H9 (cell line): ENCODE measurements at places on chromosomes 1 and 21. TPM values are rescaled to one million over a fixed set of nuclear protein-coding genes. Genes with fewer than 3 reads are reported as not detected.

Gene CDC42SE1
- total RNA-seq: 83.9 and 87.3 TPM in 2 replicates

Gene DISC1
- 2.1 and 2.5 TPM in 2 replicates for total RNA-seq

Gene BMP8B
- total RNA-seq: 0.33 and 0.42 TPM in 2 replicates

Gene MNDA
- not detected in 2 replicates for total RNA-seq

- H3K4me3 ChIP-seq: no peak overlapping the region
- no peaks in the 10 kb centered on the region for H3K36me3 ChIP-seq
- no peak for DNase-seq
- H3K4me1 ChIP-seq: no peaks in the 10 kb centered on the region
- H3K27ac ChIP-seq: no peak overlapping the region
- H3K27me3 ChIP-seq: no peaks in the 10 kb centered on the region
Measured at GRCh38 chr1:71157151-71157550, 76.3 kb upstream of the ZRANB2 start.

- H3K4me3 ChIP-seq: no peak overlapping the region
- H3K27me3 ChIP-seq: no peaks in the 10 kb centered on the region
- no peak for DNase-seq
- no peak overlapping the region for H3K27ac ChIP-seq
- no peaks in the 10 kb centered on the region for H3K36me3 ChIP-seq
Measured at GRCh38 chr1:190353538-190354101, 124.0 kb downstream of the BRINP3 start.

DNA sequence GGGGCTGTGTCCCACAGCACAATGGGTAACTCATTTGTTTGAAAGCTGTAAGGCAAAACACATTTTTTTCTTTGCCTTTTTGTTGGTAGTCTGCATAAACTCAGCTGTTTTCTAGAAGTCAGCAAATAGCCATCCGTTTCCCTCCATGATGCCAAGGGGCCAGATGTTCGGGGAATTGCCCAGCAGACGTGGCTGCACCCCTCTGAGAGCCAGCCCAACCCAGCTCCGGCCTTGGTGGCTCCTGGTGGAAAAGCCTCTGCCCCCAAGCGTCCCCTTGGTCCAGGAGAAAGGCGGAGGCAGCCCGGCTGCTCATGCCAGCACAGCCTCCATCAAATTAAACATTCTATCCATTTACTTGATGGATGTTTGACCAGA is 58.4 kb upstream of the ADARB1 start:
- no peak for DNase-seq
- no peak overlapping the region for H3K4me3 ChIP-seq
- no peaks in the 10 kb centered on the region; the same call in 1 of the 2 replicates for H3K27me3 ChIP-seq

DNA sequence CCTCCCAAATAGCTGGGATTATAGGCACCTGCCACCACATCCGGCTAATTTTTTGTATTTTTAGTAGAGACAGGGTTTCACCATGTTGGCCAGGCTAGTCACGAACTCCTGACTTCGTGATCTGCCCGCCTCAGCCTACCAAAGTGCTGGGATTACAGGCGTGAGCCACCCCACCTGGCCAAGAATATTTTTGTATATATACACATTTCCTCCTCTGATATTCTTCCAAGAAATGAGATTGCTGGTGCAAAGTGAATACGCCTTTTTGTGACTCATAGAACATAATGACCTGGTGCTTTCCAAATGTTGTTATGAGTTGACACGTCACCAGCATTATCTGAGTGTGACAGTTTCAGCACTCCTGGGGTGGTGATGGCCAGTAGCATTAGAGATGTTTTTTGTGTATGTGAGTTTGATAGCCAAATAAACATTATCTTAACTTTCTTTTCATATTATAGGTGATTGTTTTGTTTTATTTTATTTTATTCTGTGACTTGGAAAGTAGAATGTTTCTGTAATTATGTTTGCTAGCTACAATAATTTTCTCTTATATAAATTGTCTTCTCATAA is 54.9 kb downstream of the KCNK1 start:
- no peaks in the 10 kb centered on the region for H3K27me3 ChIP-seq
- H3K4me3 ChIP-seq: no peak overlapping the region
- no peaks in the 10 kb centered on the region for H3K4me1 ChIP-seq
- peaks cover 12% of the 10 kb centered on the region; the same call in 2 of the 3 replicates for H3K36me3 ChIP-seq
- no peak for DNase-seq
- H3K27ac ChIP-seq: no peak overlapping the region

DNA sequence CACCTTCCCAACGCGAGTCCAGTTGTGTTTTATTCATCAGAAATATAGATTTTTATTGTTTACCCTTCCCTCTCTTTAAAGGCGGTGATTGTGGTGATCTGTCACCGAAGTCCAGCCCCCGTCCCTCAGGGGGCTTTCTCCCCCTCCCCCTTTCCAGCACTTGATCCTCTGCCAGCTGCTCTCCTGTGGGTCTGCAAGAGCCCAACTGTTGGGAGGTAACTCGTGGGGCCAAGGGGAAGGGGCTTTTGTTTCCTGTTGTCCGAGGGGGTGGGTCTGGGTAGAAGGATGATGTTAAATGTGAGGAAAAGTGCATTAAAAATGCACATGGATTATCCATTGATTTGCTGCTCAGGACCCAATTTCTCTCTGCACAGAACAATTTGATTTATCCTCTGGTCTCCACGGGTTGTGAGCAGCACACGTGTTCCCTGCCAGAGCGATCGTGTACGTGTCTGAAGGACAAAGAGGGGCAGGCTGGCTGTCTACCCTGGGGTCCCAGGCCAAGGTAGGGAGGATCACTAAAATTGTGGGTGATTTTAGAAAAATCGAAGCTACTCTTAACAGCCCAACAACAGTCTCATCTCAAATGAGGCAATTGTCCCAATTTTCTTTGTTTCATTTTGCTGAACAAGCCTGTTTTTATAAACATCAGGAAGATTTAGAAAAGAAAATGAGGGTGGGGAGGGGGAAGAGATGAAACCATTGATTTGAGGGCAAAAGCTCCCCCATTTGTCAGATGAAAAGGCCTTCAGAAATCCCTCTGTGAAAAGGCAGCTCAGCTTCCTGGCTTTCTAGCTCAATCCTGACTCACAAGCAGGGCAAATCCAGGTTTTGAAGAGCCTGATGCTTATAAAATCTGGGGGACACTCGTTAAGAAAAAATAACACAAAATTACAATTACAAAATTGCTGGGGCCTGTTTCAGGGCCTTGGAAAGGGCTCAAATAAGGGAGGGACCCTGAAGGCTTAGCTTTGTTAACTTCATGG is 176.2 kb downstream of the RHOU start:
- H3K27me3 ChIP-seq: no peaks in the 10 kb centered on the region
- H3K27ac ChIP-seq: no peak overlapping the region
- DNase-seq: no peak
- H3K36me3 ChIP-seq: peaks cover 6% of the 10 kb centered on the region
- no peaks in the 10 kb centered on the region; the same call in 1 of the 2 replicates for H3K4me1 ChIP-seq
- no peak overlapping the region for H3K4me3 ChIP-seq

GRCh38 chr1:21229246-21230000 is 52.7 kb upstream of the EIF4G3 start:
- H3K4me1 ChIP-seq: no peaks in the 10 kb centered on the region
- H3K27ac ChIP-seq: no peak overlapping the region
- H3K36me3 ChIP-seq: peaks cover 7% of the 10 kb centered on the region; the same call in 2 of the 3 replicates
- no peak for DNase-seq
- no peaks in the 10 kb centered on the region for H3K27me3 ChIP-seq

- no peak overlapping the region for H3K27ac ChIP-seq
- H3K4me1 ChIP-seq: no peaks in the 10 kb centered on the region
- H3K36me3 ChIP-seq: no peaks in the 10 kb centered on the region
- DNase-seq: no peak
- no peaks in the 10 kb centered on the region for H3K27me3 ChIP-seq
Measured at GRCh38 chr21:39014747-39015146, 168.5 kb downstream of the PSMG1 start.

DNA sequence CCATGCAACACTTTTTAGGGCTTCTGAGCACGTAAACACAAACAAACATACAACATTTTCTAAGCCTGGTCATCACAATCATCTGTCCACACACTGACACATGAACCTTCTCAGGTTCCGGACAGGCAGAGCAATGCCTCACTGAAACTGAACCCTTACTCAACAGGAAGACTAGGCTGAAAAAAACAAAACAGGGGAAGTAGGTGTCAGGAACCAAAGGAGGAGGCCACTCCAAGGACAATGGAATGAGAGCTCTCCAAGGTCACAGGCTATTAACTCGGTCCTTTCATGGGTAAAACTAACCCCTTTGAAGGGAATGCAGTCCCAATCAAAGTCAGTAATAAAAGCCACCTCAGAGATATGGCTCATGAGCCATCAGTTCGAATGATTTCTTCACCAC is 76.6 kb downstream of the FAM78B start:
- no peaks in the 10 kb centered on the region for H3K36me3 ChIP-seq
- H3K27ac ChIP-seq: no peak overlapping the region
- DNase-seq: no peak

GRCh38 chr1:155218854-155219591 is 10.5 kb downstream of the MTX1 start:
- H3K27ac ChIP-seq: no peak overlapping the region
- H3K4me1 ChIP-seq: no peaks in the 10 kb centered on the region
- no peaks in the 10 kb centered on the region for H3K27me3 ChIP-seq
- H3K4me3 ChIP-seq: peak overlapping the region; percentile 50
- DNase-seq: peak; percentile 57

- no peak overlapping the region for H3K4me3 ChIP-seq
- no peak overlapping the region for H3K27ac ChIP-seq
- H3K27me3 ChIP-seq: no peaks in the 10 kb centered on the region
Measured at GRCh38 chr21:38913893-38914527, 108.3 kb downstream of the ETS2 start.

GRCh38 chr1:93817819-93818569 is 61.0 kb downstream of the DNTTIP2 start:
- DNase-seq: no peak
- H3K27me3 ChIP-seq: no peaks in the 10 kb centered on the region
- H3K27ac ChIP-seq: no peak overlapping the region
- H3K4me3 ChIP-seq: no peak overlapping the region

DNA sequence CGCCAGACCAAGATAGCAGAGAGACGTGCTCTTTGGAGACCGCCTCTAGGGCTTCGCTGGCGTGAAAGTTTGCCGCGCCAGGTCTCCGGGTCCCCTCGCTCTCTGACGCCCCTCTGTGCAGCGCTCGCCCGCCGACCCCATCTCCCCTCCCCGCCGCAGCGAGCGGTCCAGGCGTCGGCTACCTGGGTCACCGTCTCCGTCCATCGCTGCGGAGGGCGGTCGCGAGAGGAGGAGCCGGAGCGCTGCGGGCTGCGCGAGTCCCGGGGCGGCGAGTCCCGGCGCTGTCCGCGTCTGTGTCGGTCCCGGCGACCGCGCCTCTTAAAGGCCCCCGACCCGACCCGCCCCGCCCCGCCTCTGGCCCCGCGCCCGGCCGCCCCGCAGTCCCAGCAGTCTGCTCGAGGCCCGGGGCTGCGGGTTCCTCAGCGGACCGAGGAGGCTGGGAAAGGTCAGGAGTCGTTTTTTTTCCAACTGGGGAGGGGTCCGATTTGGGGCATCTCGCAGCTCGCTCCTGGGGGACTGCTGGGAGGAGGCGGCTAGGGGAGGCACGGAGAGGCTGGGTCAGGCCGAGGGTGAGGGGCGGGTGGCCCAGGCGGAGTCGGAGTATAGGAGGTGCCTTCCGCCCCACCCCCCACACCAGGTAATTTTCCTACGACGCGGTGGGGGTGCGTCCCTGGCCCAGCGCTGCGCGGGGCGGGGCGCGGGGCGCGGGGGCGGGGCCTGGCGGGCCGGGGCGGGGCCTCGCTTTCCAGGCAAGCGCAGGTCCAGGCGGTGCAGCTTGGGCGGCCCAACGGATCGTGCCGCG is at the start of the genes FBXO2 and FBXO44:
Gene FBXO2 (minus strand): TSS at position 293 of the 802 bp plus-strand sequence. CDS start 89 bp downstream, at position 204.
Gene FBXO44 (plus strand): TSS at position 741 of the 802 bp plus-strand sequence. CDS start 959 bp downstream, outside the sequence.
- H3K27ac ChIP-seq: no peak within 1 kb of the TSS
- H3K36me3 ChIP-seq: peaks cover 27% of the 10 kb centered on the region
- no peaks in the 10 kb centered on the region; the same call in 1 of the 2 replicates for H3K27me3 ChIP-seq
- no peaks in the 10 kb centered on the region; the same call in 1 of the 2 replicates for H3K4me1 ChIP-seq
- peak within 1 kb of the TSS; percentile 71 for H3K4me3 ChIP-seq
